CD4-positive, alpha-beta T cell treated with Interleukin-17A for 4 hours (primary cell): ENCODE measurements at places on chromosomes 4 and X.

GRCh38 chr4:113659127-113659526, 102.4 kb downstream of the CAMK2D start:
- no peak for DNase-seq

- DNase-seq = no peak
Measured at GRCh38 chr4:117637347-117637746, 396.9 kb upstream of the NDST3 start.

DNA sequence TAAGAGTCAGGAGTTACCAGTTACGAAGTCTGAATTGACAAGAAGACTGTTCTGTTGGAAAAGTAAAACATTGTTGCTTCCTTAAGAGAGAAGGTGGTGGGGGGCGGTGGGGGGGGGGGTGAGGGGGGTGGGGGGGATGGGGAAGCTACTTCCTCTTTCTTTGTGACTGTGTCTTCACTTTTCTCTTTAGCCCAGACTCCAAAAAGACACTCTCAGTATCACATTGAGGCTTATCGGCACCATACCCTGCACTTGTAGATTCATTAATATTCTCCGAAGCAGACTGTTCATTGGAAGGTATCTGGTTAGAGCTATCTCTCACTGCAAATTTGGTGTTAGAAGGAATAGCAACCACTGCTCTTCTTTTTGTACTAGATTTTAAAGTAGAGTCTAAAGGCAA, 94.5 kb upstream of the IL13RA1 start:
- DNase-seq = no peak

GRCh38 chr4:9920029-9920428, 101.3 kb downstream of the SLC2A9 start:
- DNase-seq = no peak

DNA sequence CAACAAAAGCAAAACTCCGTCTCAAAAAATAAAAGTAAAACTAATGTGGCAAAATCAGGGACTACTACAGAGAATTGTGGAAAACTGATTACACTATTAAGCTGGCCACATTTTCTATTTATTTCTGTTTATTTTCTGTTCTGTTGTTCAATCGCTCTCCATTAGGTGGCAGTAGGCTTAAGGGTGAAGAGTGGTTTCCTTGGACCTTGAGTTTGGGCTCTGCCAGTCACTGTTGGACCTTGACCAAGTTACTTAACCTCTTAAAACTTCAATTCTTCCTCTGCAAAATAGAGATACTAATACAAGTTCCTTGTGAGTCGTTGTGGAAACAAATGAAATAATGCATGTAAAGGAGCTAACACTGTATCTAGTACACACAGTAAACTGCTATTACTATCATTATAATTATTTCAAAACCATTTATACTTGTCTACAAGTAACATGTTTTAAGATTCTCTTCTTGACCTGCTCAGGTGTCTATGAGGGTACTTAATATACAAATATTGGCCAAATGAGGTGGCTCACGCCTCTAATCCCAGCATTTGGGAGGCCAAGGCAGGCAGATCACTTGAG, 15.2 kb downstream of the HSD17B11 start:
- DNase-seq = peak; percentile 12

DNA sequence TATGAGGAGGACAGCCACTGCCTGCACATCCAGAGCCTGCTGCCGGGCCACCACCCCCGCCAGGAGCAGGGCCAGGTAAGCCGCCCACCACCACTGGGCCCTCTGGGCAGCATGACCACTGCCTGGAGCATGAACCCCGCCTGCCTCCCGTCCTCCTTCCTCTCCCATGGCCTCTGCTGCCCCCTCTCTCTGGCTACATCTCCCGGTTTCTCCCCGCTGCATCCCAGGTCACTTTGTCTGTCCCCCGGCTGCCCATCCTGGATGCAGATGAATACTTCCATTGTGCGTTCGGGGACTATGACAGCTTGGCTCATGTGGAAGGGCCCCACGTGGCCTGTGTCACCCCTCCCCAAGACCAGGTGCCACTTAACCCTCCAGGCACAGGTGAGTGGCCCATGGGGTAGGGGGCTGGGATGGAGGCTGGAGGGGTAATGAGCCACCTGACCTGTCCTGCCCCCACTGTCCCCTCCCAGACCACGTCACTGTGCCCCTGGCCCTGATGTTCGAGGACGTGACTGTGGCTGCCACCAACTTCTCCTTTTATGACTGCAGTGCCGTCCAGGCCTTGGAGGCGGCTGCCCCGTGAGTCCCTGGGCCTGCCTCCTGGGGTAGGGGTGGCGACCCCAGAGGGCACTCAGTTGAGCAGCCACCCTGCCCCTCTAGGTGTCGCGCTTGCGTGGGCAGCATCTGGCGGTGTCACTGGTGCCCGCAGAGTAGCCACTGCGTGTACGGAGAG, 6.0 kb downstream of the PLXNB3 start:
- peak; percentile 2 for DNase-seq

- no peak for DNase-seq
Measured at GRCh38 chr4:55314141-55314820, 31.8 kb upstream of the SRD5A3 start.

- no peak for DNase-seq
Measured at GRCh38 chrX:122087341-122087740, 1039.9 kb downstream of the GLUD2 start.

- DNase-seq = peak; percentile 47
Measured at GRCh38 chr4:7845493-7846128, 94.0 kb downstream of the AFAP1 start.

DNA sequence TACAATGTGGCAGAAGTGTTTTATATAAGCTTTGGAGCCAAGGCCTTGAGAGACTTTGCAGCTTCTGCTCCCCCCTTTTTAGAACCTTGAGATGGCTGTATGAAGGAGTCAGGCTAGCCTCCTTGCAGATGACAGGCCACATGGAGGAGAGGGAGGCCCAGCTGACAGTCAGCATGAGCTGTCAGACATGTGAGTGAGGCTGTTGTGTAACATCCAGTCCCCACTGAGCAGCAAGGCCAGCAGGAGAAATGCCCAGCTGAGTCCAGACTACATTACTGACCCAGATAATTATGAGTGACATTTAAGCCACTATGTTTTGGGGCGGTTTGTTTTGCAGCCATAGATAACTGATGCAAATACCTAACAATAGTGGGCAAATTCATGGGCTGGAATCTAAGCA, 515.3 kb upstream of the ARX start:
- DNase-seq = no peak

- no peak for DNase-seq
Measured at GRCh38 chr4:88825931-88826330, 128.3 kb upstream of the NAP1L5 start.
